Stimulated activated CD8-positive, alpha-beta memory T cell treated with anti-CD3 and anti-CD28 coated beads, Interleukin-12 subunit alpha, Interleukin-12 subunit beta, amount 100 ng/mL, for 4 hours (primary cell): ENCODE measurements at places on chromosomes 6 and 20.

- DNase-seq, result no peak
These were observed 1.4 kb upstream of the SEC63 start for GRCh38 chr6:107959392-107959791.

GRCh38 chr6:149453597-149454345 is 31.0 kb downstream of the ZC3H12D start:
- no peak for DNase-seq

DNA sequence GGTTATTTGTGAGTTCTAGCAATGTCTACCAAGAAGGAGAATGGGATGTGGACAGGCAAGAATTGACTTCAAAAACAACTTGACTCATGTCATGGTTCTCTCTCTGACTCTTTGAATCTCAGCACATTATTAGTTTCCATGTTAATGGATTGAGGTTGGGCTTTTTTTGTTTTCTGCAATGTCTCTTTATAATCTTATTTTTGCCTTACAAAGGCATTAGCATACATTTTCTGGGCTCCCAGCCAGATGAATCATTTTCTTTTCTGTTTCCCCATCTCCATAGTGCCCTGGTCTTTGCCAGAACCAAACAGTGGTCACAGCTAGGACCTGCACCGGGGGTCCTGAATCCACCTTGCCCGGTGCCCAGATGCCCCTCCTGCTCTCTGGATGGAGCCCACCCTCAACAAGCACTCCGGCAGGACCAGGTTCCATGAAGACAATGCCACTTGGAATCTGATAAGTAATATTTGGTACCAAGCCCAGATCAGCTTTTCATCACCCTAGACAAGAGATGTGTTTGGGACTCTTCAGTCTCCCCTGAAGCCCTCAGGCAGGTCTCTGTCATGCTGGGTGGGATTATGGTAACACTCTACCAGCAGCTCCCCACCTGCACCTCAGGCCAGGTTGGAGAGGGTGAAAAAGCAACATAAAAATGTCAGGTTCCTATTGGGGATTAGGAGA is 266.7 kb upstream of the SULF2 start:
- no peak for DNase-seq

DNA sequence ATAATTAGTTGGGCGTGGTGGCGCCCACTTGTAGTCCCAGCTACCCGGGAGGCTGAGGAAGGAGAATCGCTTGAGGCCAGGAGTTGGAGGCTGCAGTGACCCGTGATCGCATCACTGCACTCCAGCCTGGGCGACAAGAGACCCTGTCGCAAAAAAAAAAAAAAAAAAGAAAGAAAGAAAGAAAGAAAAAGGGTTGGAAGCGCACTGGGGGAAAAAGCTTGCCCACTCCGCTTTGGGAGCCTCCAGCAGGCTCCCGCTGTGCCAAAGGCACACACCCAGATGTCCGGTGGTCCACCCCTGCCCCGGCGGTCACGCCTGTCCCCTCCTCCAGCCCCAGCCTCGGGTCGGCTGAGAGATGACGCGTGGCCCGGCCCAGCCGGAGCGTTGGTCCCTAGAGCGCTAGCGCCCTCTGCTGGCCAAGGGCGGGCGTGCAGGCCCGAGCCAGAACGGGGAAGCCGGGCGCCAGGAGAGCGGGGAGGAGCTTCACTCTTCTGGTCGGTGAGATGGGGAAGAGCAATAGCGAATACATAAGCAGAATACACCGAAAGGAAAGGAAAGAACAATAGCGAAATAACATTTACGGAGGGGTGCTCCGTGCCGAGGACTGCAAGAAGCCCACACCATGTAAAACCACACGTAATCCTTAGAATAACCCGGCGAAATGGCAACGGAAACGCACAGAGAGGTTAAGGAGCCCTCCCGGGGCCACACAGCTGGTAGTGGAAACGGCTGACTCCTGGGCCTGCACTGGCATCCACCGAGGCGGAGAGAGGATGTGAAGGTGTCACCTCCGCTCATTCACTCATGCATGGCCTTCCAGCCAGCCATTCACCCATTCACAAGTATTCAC is 41.7 kb downstream of the UBE2V1 start:
- DNase-seq, result peak; percentile 82

DNA sequence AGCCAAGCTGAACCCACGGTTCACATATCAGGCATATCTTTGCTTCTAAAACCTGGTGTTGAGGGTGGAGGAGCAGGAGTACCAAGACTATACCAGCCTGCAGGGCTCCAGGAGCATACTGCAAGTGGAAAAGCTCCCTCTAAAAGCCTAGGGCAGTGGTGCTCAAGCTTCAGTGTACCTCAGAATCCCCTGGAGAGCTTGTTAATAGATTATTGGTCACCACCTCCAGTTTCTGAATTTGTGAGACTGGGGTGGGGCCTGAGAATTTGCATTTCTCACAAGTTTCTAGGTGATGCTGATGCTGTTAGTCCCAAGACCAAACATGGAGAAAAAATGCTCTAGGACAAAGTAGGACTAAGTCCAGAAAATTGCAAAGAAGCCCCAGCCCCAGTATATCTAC is 65.4 kb downstream of the FILIP1 start:
- no peak for DNase-seq

GRCh38 chr20:37295595-37295994 is 6.1 kb downstream of the MANBAL start:
- no peak for DNase-seq

DNA sequence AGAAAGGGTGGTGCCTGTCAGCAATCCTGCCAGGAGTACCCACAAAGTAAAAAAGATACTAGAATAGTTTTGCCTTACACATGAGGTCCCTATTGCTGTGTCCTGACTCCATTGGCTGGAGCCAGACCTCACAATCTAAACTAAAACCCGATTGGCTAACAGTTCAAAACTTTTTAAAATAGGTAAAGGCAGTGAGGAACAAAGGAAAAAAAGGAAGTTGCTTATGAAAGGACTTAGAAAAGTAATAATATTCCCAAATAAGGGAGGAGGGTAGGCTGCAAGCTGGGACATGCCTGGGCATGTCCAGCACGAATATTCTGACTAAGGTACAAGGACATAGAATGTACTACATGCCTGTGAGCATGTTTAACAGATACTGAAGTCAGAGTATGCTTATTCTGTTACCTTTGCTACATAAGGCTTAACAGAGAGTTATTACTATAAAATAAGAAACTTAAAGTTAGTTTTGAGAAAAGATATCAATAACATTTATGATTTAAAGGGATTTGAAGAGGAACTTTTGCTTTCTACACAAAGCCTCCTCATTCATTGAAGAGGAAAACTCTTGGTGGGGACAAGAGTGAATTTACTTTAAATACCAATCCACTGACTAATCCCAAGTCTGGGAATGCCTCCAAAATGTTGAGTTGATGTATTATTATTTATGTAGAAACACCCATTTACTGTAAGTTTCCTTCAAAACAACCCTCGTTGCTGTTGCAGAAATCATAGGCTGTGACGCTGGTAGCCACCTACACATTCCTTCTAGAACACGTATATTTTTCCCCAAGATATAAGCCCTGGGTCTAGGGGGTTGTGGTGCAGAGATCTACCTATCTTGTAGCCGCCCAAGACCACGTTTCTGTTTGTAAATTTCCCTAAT is 8.2 kb upstream of the MTHFD1L start:
- no peak for DNase-seq

DNA sequence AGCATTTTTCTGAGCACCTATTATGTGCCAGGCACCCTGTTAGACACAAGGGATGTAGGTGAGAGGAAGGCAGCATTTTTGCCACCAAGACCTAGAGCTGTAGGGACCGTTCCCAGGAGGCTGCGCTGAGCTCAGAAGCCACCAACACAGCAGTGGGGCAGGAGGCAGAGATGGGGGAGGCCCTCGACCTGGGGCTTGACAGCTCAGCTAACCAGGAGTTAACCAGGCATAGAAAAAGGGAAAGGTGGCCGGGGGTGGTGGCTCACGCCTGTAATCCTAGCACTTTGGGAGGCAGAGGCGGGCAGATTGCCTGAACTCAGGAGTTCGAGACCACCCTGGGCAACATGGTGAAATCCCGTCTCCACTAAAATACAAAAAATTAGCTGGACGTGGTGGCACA is 29.5 kb downstream of the KIF25 start:
- DNase-seq, result no peak

DNA sequence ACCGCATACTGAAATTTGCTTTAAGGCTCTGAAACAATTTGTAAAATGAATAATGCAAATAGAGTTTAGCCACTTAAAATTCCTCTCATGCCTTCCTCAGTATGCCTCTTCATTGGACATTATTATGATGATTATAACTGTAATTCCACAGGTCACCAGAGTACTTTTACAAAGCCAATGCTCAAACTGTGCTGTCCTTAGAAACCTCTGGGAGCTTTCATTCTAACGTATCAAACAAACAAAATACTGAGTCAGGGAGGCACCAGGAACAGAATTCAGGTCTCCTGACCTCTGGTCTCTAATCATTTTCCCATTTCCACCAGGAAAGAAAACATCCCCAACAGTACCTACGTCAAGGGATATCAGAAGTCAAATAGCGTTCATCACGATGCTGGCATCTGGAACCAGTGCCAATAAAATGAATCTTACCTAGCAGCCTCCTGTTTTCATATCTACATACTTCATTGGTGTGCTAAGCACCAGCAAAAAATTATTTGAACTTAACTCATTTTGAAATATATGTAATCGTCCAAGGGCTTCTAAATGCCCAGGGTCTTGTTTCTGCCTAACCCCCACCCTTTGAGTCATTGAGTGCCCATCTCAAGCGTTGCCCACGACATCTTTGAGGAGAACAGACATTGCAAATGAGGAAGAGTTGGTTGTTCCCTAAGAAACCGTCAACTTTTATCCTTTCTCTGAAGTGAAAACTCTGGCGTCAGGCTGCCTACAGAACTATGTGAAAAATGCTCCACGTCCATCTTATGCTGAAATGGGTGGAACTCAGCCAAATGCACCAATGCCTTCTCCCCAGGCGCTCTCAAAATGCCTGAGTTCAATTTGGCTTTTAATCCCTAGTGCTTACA is 37.9 kb downstream of the NEDD9 start:
- no peak for DNase-seq

DNA sequence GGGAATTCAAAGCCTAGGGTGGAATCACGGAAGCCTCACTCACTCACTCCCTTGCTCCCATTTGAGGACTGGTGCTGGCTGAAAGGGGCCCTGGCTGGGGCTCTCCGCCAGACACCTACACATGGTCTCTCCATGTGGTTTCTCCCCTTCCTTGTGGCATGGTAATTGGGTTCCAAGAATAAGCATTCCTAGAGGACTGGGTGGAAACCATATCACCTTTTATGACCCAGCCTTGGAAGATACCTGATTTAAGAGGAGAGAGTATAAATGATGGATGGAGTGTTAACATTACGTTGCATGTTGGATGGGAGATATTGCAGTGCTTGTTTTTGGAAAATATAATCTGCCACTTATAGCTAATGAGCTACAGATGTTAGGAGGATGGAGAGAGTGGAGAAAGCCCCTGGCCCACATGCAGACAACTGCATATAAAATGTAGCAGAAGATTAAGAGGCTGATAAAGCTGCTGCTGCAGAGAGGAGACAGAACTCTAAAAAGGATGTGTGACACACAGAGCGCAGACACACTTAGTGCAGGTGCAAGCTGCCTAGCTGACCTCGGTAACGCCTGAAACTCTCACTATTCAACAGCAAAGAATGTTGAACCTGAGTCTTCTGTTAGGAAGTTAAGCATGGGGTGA is 23.3 kb upstream of the CDKN1A start:
- DNase-seq, result no peak

- no peak for DNase-seq
These were observed 83.0 kb downstream of the BANF2 start for GRCh38 chr20:17782768-17783167.

DNA sequence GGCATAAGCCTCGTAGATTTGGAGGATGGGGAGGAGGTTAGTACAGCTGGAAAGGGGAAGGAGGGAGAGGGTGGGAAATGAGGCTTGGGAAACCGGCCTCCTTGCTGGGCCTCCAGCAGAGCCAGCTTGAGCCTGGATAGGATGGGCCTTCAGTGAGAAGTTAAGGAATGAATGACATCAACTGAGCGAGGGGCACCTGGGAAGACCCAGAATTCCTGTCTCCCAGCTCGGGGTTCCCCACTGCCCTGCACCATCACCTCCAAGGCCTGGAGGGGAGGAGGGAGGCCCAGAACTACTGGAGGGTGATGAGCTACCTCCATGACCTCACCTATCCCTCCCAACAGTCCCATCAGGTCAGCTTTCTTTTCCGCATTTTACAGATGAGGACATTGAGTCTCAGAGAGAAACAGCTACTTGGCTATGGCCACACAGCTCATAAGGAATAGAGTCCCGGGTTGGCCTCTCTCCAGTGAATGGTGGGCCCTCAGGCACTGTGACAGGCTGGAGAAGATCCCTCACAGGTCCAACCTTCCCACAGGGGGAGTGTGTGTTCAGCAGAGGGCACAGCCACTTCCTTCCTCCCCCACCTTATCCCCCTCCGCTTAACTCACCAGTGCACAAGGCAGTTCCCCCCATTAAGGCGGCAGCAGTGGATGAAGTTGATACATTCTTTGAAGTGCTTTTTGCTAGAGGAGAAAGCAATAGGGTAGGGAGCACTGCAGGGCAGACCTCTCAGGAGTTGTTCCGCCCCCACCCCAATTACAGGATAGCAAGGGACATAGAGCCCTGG is 6.8 kb downstream of the DUSP15 start:
- no peak for DNase-seq

DNA sequence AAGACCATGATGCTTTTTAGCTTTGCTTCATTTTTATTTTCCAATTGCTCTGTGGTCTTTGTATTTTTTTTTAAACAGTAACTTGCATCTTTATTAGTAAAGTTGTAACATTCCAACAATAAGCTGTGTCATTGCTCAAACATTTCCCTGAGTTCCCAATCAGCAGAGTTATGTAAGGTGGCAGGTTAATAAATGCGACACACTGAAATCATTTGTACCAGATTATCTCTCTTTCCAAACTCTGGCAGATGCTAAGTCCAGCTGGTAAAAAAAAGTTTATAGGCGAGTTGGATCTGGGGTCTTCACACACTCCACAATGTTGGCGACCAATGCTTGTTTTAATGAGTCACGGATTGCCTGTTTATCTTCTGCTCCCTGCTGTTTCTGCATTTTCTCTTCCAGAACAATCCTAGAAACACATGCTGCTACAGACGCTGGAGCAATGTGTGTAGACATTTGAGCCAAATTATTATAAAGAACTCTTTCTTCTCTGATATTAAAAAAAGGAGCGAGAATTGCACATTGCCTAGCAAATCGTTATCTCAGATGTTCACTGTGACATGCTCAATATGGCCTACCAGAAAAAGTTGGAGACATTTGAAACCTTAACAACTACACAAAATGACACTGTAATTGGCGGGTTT is 113.6 kb upstream of the IFNGR1 start:
- DNase-seq, result no peak

DNA sequence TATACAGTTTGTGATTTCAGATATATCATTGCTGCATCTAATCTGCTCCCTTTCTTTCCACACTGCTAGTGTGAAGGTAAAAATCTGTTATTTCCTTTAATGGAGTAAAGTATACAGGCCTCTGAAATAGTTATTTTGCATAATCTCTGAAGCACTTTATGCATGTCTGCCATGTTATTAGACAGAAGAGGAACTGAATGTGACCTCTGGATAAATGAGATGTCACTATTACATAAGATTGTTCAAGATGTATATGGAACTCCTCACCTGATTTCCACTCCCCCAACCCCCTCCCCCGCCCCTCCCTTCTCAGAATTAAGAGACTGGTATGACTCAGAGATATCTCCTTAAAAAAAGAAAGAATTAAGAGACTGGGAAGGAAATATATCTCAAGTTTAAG is 26.3 kb downstream of the SERINC1 start:
- DNase-seq, result no peak
